Osteocyte (in vitro differentiated cells): ENCODE measurements at places on chromosomes 5 and 9. TPM values are rescaled to one million over a fixed set of nuclear protein-coding genes. Genes with fewer than 3 reads are reported as not detected.
A peak's percentile ranks its signal among the peaks of the same experiment; 100 is the strongest.

DNA sequence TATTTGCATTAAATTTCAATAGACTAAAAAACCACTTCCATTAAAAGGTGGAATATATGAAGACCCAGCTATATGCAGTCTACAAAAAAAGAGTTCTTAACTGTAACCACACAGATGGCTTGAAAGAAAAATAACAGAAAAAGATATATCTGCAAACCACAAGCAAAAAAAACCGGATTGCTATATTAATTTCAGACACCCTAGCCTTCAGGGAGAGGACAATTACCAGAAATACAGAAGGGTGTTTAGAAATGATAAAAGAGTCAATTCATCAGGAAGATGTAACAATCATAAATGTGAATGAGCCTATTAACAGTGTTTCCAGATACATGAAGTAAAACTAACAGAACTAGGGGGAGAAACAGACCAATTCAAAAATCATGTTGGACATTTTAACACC lies 56.9 kb upstream of the SMIM23 start:
- H3K4me3 ChIP-seq, result no peak overlapping the region
- no peak for DNase-seq
- H3K27me3 ChIP-seq, result peaks cover 58% of the 10 kb centered on the region
- H3K4me1 ChIP-seq, result no peaks in the 10 kb centered on the region
- no peak overlapping the region for H3K27ac ChIP-seq
- H3K36me3 ChIP-seq, result peaks cover 2% of the 10 kb centered on the region

DNA sequence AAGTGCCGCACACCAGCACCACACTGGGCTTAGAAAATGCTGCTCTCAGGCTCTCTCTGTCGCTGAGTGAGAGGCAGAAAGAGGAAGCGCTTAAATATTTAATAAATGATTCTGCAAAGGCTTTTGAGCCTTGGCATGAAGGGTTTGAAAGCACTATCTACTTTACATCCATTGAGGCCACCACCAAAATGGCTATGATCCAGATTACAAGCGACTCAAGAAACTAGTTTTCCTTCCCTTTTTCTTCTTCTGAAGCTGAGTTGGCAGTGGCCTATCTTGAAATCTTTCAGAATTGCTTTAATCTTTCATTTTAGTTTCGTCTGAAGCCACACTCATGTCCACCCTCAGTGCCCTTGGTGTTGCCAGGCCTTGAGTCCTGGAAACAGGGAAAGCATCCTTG lies 59.5 kb downstream of the EBF1 start:
- H3K27me3 ChIP-seq, result no peaks in the 10 kb centered on the region
- H3K4me1 ChIP-seq, result peaks cover 49% of the 10 kb centered on the region
- peaks cover 34% of the 10 kb centered on the region for H3K36me3 ChIP-seq

DNA sequence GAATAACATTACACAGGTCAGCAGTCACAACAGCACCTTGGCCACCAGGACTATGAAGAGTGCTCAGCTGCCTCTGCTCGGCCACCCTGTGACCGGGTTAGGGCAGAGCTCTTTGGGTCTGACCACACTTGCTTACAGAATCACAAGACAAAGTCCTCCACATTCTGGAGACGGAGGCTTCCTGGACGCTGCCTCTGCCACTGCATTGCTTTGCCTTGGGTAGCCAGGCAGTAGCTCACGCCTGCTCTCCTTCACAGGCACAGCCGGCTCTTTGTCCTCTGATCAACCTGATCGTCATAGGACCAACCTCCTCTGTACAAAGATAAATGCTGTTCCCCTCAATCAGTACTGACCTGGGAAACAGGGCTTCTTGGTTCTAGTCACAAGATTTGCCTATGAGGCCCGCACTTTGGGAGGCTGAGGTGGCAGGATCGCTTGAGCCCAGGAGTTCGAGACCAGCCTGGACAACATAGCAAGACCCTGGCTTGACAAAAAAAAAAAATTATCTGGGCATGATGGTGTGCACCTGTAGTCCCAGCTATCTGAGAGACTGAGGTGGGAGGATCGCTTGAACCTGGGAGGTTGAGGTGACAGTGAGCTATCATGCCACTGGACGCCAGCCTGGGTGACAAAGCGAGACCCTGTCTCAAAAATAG lies 128.4 kb upstream of the IER5L start:
- H3K4me1 ChIP-seq, result no peaks in the 10 kb centered on the region
- peaks cover 2% of the 10 kb centered on the region for H3K27me3 ChIP-seq
- no peak overlapping the region for H3K4me3 ChIP-seq

The CD72 gene
- total RNA-seq, result 0.57 and 0.91 TPM in 2 replicates

GRCh38 chr9:125106285-125106893 lies 36.9 kb downstream of the SCAI start:
- DNase-seq, result no peak
- no peaks in the 10 kb centered on the region for H3K27me3 ChIP-seq
- H3K4me3 ChIP-seq, result no peak overlapping the region
- peak overlapping the region; percentile 70 for H3K27ac ChIP-seq
- H3K36me3 ChIP-seq, result peaks cover 5% of the 10 kb centered on the region

DNA sequence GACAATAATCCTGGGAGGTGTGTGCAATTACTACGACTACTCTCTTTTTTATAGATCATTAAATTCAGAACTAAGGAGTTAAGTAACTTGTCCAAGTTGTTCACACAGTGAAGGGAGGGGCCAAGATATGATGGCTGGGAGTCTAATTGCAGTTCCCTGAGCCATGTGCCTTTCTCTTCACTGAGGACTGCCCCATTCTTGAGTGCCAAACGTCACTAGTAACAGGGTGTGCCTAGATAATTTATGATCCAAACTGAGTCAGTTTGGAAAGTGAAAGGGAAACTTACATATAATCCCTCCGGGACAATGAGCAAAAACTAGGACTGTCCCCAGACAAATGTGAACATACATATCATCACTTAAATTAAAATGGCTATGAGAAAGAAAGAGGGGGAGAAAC lies 20.2 kb downstream of the IL7R start:
- H3K27ac ChIP-seq, result no peak overlapping the region
- H3K4me3 ChIP-seq, result no peak overlapping the region
- no peaks in the 10 kb centered on the region for H3K27me3 ChIP-seq

DNA sequence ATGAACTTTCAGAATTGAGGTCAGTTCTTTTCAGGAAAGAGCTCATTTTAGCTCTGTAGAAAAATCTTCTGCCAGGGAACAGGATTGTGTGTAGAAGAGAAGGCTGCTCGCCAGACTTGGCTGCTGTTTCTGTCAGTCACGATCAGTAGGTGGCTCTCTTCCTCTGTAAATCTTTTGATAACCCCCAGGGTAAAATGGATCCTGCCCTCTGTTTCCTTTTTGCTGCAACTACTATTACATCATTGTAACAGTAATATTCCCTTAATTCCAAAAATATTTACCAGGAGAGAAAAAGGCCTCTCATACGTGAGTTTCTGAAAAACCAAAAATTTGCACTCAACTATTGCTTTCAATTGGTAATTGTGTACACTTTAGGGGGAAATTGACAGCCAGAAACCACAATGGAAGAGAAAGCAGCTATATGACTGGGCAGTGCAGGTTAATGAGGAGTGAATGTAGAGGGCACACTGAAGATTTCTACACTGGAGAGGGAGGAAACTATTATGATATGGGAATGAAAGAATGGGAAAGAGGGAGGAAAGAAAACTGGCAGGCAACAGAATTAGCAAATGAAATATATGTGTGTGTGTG lies 12.3 kb downstream of the IFNA21 start:
- peaks cover 7% of the 10 kb centered on the region for H3K4me1 ChIP-seq
- no peak overlapping the region for H3K4me3 ChIP-seq
- H3K27ac ChIP-seq, result peak overlapping the region; percentile 29
- peaks cover 14% of the 10 kb centered on the region for H3K27me3 ChIP-seq

The SPINK6 gene
- not detected in 2 replicates for total RNA-seq

The SUSD3 gene
- not detected in 2 replicates for total RNA-seq

- DNase-seq, result no peak
- no peak overlapping the region for H3K27ac ChIP-seq
- peaks cover 57% of the 10 kb centered on the region for H3K27me3 ChIP-seq
- no peaks in the 10 kb centered on the region for H3K4me1 ChIP-seq
- H3K36me3 ChIP-seq, result no peaks in the 10 kb centered on the region
These were observed 8.6 kb downstream of the MORN5 start for GRCh38 chr9:122168356-122168755.

The MSANTD3 gene
- 58.7 and 64.5 TPM in 2 replicates for total RNA-seq

DNA sequence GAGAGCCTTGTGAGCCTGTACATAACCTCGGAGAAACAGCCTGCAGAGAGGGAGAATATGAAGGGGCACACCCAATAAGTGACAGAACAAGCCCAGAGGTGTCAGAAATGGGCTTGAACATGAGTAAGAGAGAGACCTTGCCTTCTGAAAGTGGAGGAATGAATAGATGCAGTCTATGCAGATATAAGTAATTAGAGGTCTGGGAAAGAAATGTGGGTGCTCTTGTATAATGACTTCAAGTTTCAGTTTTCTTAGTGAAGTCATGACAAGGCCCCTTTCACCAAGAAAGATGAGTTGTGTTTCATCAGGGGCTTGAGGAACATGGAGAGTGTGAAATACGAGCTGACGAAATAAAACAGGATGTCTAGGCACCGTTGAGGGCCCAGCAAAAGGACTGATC lies 15.1 kb downstream of the GRAMD2B start:
- H3K4me3 ChIP-seq, result no peak overlapping the region
- DNase-seq, result no peak
- H3K4me1 ChIP-seq, result peaks cover 38% of the 10 kb centered on the region
- no peaks in the 10 kb centered on the region for H3K27me3 ChIP-seq
- H3K27ac ChIP-seq, result peak overlapping the region; percentile 11

- H3K4me3 ChIP-seq, result peak overlapping the region; percentile 93
- peak overlapping the region; percentile 93 for H3K27ac ChIP-seq
- H3K27me3 ChIP-seq, result no peaks in the 10 kb centered on the region
- peaks cover 34% of the 10 kb centered on the region for H3K4me1 ChIP-seq
- H3K36me3 ChIP-seq, result peaks cover 16% of the 10 kb centered on the region
These were observed 517 bp upstream of the EXOSC2 start for GRCh38 chr9:130693101-130693425.

DNA sequence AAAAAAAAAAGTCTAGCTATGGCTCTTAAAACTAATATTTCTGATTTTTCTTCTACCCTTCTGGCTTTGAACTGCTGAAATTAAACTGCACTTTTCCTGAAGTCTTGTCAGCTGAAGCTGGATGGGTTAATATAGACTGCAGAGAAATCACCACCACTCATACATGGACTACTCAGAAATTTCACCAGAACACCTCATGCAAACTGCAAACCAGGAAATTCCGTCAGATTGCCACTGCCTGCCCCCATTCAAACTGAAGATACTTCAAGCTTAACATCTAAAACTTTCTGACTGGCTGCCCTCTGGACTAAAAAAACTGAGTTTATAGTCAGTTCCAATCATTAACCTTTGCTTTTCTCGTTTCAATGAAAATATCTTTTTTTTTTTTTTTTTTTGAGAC lies 11.6 kb upstream of the ANXA2R start:
- H3K4me1 ChIP-seq, result peaks cover 48% of the 10 kb centered on the region
- DNase-seq, result no peak
- no peaks in the 10 kb centered on the region for H3K27me3 ChIP-seq
- peaks cover 34% of the 10 kb centered on the region for H3K36me3 ChIP-seq

The NKD2 gene
- not detected in 2 replicates for total RNA-seq

- H3K27ac ChIP-seq, result no peak overlapping the region
- H3K4me1 ChIP-seq, result peaks cover 5% of the 10 kb centered on the region
- no peak for DNase-seq
- H3K27me3 ChIP-seq, result no peaks in the 10 kb centered on the region
- H3K36me3 ChIP-seq, result peaks cover 2% of the 10 kb centered on the region
These were observed 245.3 kb downstream of the ENC1 start for GRCh38 chr5:74394916-74395880.

DNA sequence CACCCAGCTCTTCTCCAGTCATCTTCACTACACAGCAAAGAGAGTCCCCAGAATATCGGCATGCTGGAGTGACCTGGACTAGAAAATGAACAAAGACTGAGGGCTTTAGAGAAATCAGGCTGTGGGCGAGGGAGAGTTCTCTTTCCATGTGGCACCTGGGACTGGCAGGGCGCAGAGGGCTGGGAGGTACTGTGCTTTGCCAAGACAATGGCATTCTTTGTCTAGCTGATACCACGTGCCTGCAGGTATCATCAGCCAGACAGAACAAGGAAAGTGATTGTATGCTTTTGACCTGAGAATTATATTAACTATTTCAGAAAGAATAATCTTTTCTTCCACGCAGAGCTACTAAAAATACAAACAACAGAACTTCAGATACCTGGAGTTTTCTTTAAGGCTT lies 30.5 kb downstream of the DDX31 start:
- DNase-seq, result no peak
- H3K27ac ChIP-seq, result no peak overlapping the region
- no peaks in the 10 kb centered on the region for H3K4me1 ChIP-seq
- H3K4me3 ChIP-seq, result no peak overlapping the region
- H3K36me3 ChIP-seq, result peaks cover 53% of the 10 kb centered on the region
- no peaks in the 10 kb centered on the region for H3K27me3 ChIP-seq

The LCN9 gene
- total RNA-seq, result not detected in 2 replicates

The SVEP1 gene
- 2.8 and 3.1 TPM in 2 replicates for total RNA-seq

DNA sequence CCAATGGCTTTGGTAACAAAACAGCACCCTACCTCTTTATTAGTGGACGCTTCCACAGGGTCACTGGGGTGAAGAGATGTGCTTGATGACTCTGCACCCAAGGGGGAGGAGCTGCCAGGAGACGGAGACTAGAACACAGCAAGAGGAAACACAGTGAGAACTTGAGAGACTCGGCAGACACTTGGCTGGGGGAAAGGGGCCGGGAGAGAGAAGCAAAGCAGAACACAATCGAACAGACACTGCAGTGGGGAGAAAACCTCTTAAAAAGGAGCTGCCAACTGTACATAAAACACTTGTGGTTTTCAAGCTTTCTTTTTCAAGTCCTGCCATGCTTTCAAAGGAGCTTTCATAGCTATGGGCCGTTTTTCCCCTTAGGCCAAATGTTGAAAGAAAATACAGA lies 151.0 kb downstream of the ENTREP1 start:
- H3K27me3 ChIP-seq, result no peaks in the 10 kb centered on the region
- no peak overlapping the region for H3K27ac ChIP-seq
- no peak overlapping the region for H3K4me3 ChIP-seq
- peaks cover 2% of the 10 kb centered on the region for H3K4me1 ChIP-seq

The GAS1 gene
- 304 and 307 TPM in 2 replicates for total RNA-seq

- no peaks in the 10 kb centered on the region for H3K36me3 ChIP-seq
- no peak for DNase-seq
- no peaks in the 10 kb centered on the region for H3K27me3 ChIP-seq
- H3K27ac ChIP-seq, result peak overlapping the region; percentile 91
- H3K4me1 ChIP-seq, result peaks cover 46% of the 10 kb centered on the region
- peak overlapping the region; percentile 93 for H3K4me3 ChIP-seq
These were observed 1.2 kb downstream of the FNBP1 start for GRCh38 chr9:130041648-130042405.

- H3K4me1 ChIP-seq, result no peaks in the 10 kb centered on the region
- H3K36me3 ChIP-seq, result no peaks in the 10 kb centered on the region
- no peak overlapping the region for H3K27ac ChIP-seq
- H3K4me3 ChIP-seq, result no peak overlapping the region
- peaks cover 34% of the 10 kb centered on the region for H3K27me3 ChIP-seq
These were observed 186.6 kb downstream of the HINT1 start for GRCh38 chr5:130978475-130978874.
